ENCODE measurements at places on chromosomes 12 and 14.

DNA sequence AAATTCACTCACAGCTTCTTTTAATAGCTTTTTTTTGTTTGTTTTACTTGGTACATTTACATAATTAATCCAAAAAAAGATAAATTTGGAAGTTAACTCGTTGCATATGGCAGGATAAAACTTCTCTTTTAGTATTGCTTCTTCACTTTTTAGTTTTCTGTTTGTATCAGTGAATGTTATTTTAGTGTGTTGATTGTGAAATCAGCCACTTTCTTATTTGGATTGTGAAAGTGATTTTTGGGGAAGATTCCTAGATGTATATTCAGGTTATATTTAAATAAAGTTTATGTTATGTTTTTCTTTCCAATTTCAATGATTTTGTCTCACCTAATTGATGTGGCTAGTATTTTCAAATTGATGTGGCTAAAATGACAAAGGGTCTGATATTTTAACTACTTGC lies 693.9 kb upstream of the MGAT4C start:
- no peak for DNase-seq

GRCh38 chr14:42163136-42163535 lies 556.5 kb downstream of the LRFN5 start:
- DNase-seq, result no peak

- no peak for DNase-seq
Measured at GRCh38 chr12:78951803-78952551, 87.4 kb downstream of the SYT1 start.

DNA sequence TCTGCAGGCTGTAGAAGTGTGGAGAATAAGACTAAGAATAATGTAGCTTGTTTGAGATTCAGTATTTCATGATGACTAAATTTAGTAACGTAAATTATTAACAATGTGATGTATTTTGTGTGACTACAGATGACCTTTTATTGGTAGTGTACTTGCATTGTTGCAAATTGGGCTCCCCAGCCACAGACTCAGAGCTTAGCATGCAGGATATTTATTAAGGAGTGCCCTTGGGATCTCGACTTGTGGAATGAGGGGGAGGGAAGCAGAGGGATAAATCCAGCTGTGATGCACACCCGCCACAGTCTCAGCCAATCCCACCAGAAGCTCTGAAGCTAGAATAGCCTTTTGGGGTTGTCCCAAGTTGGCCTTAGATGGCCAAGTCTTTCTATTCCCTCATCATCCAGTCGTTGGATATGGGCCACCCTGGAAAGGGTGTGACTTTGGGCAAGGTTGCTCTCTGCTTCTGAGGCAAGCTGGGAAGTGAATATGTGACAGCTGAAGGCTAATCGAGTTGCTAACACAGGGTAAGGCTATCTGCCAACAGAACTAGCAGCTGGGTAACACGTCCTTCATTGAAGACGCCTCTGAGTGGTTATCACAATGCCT lies 42.1 kb upstream of the USP44 start:
- DNase-seq, result no peak

DNA sequence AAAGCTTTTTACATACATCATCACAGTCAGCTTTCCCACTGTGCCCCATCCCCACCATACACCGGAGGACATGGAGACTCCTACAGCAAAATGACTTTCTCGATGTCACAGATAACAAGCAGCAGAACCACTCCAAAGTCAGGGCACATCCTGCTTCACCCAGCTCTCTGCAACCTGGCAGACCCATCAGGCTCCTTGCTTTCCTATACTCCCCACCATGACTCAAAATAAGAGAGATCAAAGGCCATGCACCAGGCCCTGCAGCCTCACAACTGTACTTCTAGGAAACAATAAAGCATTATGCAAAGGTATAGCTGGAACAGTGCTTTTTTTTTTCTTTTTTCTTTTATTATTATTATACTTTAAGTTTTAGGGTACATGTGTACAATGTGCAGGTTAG lies 187.4 kb downstream of the DPF3 start:
- no peak for DNase-seq

GRCh38 chr12:11958221-11959091 lies 112.3 kb upstream of the BCL2L14 start:
- peak; percentile 79 for DNase-seq

All from GM12865 (cell line).